ENCODE measurements at places on chromosomes 1 and 21.

- no peak for DNase-seq
Observed at GRCh38 chr1:198287916-198288315, 131.1 kb downstream of the NEK7 start.

- DNase-seq = no peak
Observed at GRCh38 chr1:109314795-109315194, 8.0 kb upstream of the MYBPHL start.

DNA sequence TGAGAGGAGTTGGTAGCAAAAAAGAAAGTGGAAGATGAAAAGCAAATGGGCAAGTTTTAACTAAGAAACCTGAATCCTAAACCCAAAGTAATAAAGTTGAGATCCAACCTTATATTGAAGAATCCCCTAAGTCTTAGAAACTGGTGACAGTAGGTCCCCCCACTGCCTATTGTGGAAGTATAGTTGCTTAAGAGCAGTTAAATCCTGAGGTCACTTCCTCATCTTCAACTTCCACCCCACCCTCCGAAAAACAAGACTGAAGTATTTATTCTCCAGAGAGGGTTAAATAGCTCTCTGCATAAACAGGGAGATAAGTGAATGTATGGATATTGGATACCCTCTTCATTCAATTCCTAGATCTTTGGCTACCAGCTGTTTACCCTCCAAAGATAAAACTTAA, 3.3 kb upstream of the DSTYK start:
- DNase-seq = no peak

DNA sequence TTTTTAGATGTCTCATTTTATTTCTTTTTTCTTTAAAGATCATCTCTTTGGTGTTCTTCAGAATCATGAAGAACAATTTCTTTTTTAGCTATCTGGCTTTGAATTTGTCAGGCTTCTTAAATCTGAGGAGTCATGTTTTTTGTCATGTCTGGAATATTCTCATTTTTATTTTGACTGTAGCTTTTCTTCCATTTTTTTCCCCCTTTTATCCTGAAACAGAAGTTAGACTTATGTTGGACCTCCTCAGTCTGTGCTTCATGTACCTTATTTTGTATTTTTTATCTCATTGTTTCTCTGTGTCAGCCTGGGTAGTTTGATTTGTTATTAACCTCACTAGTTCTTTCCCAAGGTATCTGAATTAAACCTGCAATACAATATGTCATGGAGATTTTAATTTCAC, 319.2 kb upstream of the ADGRL4 start:
- DNase-seq = no peak

DNA sequence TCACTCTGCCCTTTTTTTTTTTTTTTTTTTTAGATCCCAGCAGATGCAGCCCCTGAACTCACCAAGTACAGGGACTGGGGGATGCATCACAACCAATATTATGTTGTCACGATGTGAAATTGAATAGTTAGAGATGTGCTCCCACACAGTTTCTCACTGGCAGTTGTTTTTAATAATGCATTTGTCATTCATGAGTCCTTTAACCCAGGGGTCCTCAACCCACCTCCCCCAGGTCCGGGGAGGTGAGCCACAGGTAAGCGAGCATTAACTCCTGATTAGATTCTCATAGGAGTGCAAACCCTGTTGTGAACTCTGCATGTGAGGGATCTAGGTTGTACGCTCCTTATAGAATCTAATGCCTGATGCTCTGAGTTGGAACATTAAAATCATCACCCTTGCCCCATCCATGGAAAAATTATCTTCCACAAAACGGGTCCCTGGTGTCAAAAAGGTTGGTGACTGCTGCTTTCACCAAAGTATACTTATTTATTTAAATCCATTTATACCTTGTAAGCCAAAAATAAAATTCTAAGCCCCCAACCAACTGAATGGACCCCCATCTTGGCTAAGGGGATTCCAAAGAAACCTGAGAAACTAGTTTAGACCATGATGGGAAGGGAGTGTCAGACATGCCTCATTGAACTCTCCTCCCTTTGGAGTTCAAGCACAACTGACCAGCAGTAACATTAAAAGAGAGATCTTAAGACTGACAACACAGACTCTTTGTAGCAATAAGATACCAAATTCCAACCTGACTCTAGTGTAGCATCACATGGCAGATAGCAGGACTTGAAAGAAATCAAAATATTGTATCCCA, 119.3 kb upstream of the ATP1A1 start:
- DNase-seq = no peak

- no peak for DNase-seq
Observed at GRCh38 chr1:115976062-115976920, at the start of gene SLC22A15. SLC22A15 (plus strand) TSS chr1:115976513; CDS start chr1:115976628, 115 bp downstream.

GRCh38 chr1:170309389-170310013, 163.7 kb downstream of the NTMT2 start:
- no peak for DNase-seq

- DNase-seq = no peak
Observed at GRCh38 chr21:20721151-20721550, 277.1 kb upstream of the NCAM2 start.

DNA sequence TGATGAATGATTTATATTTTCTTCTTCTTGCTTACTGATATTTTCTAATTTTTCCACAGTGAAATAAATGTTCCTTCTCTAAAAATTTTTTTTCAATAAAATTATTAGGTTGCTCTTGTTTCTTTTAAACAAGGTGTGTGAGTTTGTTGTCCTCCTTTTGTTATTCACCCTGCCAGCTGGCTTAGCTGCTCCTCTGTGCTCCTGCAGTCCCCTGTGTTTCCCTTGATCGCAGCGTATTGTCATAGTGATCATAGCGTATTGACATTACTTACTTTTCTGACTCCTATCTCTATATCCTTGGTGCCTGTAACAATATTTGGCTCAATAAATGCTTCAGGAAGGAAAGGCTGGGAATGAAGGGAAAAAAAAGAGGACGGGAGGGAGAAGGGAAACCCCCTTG, 24.9 kb upstream of the PODN start:
- DNase-seq = no peak

DNA sequence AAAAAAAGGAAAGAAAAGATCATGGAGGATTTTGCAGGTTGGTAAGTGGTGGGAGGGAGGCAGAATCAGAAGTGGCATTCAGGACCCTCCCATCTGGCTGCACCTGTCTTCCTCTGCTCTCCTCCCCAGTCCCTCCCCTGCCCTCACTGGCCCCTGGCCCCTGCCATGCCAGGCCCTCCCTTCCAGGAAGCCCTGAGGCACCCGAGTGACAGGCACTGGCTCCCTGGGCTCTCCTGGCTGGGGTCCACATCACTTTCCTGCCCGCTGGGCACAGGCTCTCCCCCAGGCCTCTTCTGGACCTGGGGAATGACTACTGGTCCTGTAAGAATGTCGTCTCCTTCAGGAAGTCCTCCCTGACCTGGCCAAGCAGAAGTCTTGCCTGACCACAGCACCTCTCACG, 15.3 kb upstream of the ADARB1 start:
- no peak for DNase-seq

DNA sequence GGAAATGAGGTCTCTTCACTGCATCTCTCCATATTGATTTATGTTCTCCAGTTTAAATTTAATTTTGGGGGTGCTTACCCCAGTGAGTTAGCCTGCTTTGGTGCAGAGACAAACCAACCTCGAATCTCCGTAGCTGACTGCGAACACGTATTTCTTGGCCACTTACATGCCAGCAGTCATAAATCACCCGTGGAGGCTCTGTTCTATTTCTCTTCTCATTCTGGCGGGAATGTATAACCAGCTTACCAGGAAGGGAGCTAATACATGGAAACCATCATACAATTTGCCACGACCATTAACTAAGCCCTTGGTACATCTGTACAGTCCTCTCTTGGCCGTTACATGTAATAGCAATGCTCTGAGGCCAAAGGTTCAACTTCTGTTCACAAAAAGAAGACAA, 148.0 kb downstream of the PLA2G4A start:
- DNase-seq = no peak

- DNase-seq = no peak
Observed at GRCh38 chr1:10932088-10932487, 80.4 kb upstream of the TARDBP start.

DNA sequence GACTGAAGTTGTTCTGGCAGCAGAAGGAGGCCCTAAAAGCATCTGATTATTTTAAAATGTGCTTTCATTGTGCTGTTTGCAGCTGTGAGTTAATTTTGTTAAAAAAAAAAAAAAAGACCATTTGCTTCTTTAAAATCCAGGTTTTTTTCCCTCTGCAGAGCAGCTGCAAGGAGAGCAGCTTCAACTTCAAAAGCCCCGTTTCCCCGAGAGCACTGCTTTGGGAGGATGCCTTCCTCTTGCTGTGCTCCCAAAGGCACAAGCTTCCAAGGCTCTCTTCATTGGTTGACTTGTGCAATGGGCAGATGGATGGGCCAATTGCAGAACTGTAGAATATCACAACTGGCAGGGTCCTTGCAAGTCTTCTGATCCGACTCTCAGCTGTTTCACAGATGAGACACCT, 459.2 kb upstream of the PKN2 start:
- no peak for DNase-seq

GRCh38 chr1:156433602-156434001, 64.6 kb downstream of the RHBG start:
- DNase-seq = no peak

GRCh38 chr21:21929789-21930188, 931.6 kb downstream of the NCAM2 start:
- DNase-seq = no peak

DNA sequence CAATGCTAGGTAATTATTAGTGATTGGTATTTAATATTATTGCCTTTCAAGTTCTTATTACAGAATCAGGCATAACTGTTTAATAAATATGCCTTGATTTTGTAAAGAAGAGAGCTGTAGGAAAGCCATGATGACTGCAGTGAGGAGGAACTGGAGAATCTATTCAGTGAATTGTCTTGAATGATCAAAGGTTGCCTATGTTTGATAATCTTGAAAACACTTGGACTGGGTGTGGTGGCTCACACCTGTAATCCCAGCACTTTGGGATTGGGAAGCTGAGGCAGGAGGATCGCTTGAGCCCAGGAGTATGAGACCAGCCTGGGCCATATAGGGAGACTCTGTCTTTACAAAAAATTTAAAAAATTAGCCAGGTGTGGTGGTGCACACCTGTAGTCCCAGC, 42.4 kb downstream of the FMN2 start:
- no peak for DNase-seq

DNA sequence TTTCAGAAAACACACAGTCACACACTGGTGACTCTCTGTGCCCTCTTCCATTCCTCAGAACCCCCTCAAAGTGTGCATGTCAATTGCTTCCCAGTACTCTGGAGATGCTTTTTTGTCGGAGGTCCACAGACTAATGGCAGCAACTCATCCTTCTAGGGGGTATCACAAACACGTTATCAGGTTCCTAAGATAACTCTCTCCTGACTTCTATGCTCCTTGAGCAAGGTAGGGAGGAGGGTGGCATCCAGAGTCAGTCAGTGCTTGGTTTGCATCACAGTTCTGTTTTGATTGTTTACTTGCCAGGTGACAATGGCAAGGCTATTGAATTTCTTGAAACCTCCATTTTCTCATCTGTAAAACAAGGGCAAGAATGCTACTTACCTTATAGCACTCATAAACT, 39.4 kb upstream of the DYNLT5 start:
- no peak for DNase-seq

- DNase-seq = no peak
Observed at GRCh38 chr1:63403386-63403785, 36.0 kb downstream of the ALG6 start.

DNA sequence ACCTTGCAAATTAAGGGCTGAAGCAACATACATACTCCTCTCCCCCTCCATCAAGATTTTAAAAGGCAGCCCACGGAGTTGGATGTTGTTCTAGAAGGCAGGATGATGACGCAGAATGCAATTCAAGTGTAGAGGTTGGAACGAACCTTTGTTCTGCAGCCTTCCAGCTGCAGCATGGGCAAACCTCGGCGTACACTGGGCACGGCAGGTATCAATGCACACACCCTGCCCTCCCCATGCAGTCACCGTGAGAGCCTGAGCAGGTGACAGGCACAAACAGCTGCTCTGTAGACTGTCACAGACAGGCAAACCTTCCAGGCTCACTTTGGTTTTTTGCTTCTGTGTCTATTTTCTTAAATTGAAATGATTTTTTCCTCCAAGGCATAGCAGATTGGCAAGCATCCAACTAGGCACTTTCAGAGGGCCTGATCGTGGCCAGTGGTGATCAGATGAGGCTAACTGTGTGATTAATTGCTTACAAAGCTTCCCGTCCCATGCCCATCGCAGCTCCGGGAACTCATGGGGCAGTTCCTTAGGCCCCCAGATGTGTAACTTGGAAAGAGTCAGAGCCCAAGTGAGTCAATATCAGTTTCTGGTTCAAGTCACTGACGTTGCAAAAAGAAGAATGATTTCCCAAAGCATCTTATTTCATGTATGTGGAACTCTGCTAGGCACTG, 82.3 kb downstream of the ITPKB start:
- no peak for DNase-seq

GRCh38 chr1:218991089-218991488, 182.6 kb upstream of the LYPLAL1 start:
- no peak for DNase-seq

DNA sequence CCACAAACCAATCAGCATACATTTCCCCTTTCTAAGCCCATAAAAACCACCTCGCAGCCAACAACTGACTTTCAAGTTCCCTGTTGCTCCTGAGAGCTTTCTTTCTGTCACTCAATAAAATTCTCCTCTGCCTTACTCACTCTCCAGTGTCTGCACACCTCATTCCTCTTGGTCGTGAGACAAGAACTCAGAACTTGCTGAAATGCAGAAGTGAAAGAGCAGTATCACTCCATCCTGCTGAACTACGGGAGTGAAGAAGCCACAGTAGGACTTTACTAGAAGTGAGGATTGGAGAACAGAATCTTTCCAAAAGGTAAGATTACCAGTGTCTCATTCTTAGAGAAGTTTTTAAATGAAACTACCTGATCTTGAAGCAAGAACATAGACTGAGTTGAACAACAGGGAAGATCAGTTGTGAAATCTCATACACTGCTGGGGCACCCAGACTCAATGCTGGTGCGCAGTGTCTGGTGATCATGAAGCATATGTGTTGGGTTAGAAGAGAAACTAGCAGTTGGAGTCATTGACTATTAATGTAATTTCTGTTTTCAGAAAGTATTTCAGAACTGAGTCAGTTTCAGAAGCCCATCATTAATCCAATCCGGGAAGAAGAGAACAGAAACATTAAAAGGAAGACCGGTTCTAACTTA, 726.9 kb upstream of the TMPRSS15 start:
- DNase-seq = no peak
